ENCODE measurements at places on chromosomes 7 and 10.
A peak's percentile ranks its signal among the peaks of the same experiment; 100 is the strongest.

GRCh38 chr7:142620402-142620801, 128.9 kb upstream of the PRSS1 start:
- no peak for DNase-seq

GRCh38 chr7:81408728-81409127, 361.1 kb downstream of the HGF start:
- no peak for DNase-seq

GRCh38 chr7:12111422-12112405, 99.4 kb upstream of the TMEM106B start:
- no peak for DNase-seq

DNA sequence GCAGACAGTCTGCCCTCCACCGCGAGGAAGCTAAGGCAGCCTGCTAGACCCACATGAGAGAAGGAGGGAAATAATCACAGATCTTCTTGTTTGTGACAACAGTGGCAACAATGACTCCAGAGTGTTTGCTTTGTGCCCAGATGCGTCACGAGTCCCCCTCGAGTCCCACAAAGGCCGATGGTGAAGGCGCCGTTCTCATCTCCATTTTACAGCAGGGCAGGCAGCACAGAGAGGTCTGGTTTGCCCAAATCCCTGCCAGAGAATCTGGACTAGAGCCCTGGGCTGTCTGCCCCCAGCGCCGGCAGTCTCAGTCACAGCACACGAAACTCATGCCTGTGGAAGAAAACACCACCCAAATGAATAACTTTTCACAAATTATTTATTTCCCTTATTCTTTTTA, 38.1 kb downstream of the KIAA1549 start:
- DNase-seq = no peak

DNA sequence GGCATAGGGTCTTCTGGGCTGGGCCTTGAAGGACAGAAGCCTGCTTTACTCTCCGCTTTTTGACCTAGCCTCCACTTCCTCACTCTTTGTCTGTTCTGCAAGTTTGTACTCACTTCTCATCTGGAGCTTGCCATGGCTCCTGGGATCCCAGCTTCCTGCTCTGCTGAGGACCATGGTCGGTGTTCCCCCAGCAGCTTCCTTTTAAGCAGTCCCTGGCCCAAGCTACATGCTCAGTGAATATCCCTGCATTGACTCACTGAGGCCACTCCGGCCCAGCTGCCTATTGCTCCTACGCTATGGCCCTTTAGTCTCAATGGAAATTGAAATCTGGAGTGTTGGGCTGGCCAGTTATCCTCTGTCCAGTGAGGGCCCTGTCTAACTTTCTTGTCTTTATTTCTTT, 427.7 kb downstream of the RPS24 start:
- DNase-seq = no peak

DNA sequence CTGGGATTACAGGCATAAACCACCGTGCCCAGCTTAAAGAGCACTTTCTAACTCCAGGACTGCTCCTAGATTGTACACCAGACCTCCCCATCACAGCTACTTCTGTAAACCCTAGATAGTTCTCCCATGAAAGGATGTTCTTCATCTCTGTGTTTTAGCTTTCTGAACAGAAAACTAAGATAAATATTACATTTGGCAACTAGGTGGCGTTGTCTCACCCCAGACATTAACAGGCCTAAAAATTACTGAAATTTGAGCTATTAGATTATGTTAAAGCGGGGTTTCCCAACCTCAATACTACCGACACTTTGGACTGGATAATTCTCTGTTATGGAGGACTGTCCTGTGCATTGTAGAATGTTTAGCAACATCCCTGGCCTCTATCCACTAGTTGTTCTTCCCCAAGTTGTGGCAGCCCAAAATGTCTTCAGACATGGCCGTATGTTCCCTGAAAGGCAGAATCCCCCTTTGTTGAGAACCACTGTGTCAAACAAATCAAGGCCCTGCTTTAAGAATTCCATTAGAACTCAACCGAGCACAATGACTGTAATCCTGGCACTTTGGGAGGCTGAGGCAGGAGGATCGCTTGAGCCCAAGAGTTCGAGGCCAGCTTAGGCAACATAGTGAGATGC, 19.1 kb downstream of the ATOH7 start:
- DNase-seq = peak; percentile 37

- no peak for DNase-seq
Observed at GRCh38 chr7:75533926-75534325, 41.8 kb downstream of the SPDYE5 start.

- no peak for DNase-seq
Observed at GRCh38 chr7:50427518-50427917, 22.6 kb downstream of the FIGNL1 start.

- DNase-seq = no peak
Observed at GRCh38 chr10:106355450-106355849, 809.1 kb downstream of the SORCS1 start.

- DNase-seq = no peak
Observed at GRCh38 chr10:17943033-17943745, 8.5 kb upstream of the SLC39A12 start.

DNA sequence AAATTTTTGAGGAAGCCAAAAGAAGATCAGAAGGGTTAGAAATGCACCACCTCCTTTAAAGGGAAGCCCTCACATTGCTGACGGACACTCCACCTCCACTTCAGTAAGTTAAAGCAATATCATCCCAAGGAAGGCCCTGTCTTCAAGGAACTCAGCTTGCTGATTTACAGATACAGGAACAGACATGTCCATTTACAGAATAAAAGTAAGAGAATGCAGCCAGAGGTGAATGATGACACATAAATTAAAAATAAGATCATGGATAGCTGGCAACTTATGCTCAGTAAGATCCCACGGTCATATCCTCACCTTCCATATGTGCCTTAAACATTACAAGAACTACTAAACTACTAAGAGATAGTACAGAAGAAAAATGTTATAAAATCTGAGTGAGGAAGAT, 20.4 kb downstream of the GRB10 start:
- no peak for DNase-seq

GRCh38 chr10:87551326-87551725, 46.6 kb downstream of the MINPP1 start:
- no peak for DNase-seq

DNA sequence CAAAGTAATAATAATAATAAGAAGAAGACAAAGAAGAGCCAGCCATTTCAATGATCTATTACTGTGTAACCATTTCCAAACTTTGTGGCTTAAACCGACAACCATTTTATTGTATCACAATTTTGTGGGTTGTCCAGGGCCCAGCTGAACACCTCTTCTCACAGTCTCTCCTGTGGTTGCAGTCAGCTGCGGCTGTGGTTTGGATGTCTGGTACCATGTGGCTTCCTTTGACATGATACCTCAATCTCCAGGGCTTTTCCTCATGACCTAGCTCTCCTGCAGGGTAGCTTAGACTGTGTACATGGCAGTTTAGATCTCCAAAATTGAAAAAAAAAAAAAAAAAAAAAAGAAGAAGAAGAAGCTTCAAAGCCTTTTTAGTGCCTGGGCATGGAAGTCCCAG, 72.6 kb upstream of the NFKB2 start:
- DNase-seq = no peak

- DNase-seq = no peak
Observed at GRCh38 chr7:34011017-34011695, 105.8 kb downstream of the BMPER start.

GRCh38 chr10:131034451-131034850, 277.1 kb downstream of the TCERG1L start:
- DNase-seq = no peak

All from CD14-positive monocyte (primary cell).